ENCODE measurements at places on chromosomes 2 and 18.
A peak's percentile ranks its signal among the peaks of the same experiment; 100 is the strongest.

DNA sequence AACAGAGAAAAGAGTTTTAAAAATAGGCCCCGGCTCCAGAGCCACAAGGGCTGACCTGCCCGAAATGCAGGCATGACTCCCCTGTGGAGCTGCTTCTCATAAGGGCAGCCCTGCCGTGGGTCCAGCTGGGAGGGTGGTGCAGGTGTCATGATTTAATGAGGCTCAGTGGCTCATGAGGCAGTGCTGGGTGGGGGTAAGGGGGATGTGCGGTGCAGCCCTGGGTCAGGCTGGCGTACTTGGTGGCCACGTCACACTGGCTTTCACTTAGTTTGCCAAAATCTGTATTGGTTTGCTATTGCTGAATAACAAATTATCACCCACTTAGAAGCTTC is 33.6 kb downstream of the HJURP start:
- DNase-seq: no peak

- no peak for DNase-seq
Observed at GRCh38 chr2:63012541-63012940, 38.1 kb upstream of the OTX1 start.

- DNase-seq: peak; percentile 20
Observed at GRCh38 chr2:241391892-241392665, 36.0 kb downstream of the FARP2 start.

- DNase-seq: no peak
Observed at GRCh38 chr2:842151-842803, 108.4 kb upstream of the SNTG2 start.

DNA sequence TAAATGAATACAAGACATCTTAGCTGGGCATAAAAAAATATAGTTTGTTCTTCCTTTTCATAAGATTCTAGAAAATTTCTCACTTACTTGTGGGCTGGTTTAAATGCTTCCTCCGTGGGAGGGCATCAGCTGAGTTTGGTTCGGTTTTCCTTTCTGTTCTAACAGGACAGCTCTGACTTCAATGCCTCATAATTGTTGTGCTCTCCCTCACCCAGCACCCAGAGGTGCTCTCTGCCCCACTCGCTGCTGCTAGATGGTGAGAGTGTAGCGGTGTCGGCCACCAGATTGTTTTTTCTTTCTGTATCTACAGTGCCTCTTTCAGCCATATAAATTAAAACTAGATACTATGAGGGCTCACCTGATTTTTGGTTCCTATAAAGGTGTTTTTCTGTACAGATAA is 407.2 kb upstream of the CDH7 start:
- no peak for DNase-seq

DNA sequence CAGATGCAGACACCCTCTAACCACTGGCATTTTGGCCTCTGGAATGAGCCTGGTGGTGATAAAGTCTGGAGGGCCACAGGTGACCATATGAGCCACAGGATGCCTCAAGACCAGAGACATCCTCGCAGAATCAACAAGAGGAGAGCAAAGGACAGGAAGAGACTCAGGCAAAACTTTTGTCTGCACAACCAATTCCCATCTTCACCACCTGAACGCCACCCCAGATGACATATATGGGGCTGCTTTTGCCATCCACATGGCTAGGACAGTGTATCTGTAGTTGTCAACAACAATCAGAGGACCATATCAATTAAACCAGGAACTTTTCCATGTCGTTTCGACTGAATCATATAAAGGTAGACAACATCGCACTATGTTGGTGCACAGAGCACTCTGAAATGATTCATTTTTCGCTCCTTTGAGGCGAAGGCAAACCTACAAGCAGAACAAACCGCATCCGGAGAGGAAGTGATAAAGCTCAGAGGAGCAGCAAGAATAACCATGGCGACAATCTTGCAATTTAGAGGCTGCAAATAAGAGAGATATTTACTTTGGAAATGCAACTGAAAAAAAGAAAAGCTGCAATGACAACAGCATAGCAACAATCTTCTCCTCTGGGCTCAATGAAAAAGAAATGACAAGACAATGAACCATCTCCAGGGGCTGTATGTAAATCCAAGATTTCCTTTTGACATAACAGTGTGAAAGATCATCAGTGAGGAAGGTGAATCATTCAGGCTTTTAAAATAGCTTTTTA is 204.5 kb downstream of the ARL4C start:
- DNase-seq: peak; percentile 41
